ENCODE measurements at places on chromosomes 1 and 21.
A peak's percentile ranks its signal among the peaks of the same experiment; 100 is the strongest.

- DNase-seq = no peak
Measured at GRCh38 chr1:115450501-115451040, 112.5 kb upstream of the NGF start.

GRCh38 chr1:36790191-36790590 is 244.1 kb downstream of the GRIK3 start:
- no peak for DNase-seq

DNA sequence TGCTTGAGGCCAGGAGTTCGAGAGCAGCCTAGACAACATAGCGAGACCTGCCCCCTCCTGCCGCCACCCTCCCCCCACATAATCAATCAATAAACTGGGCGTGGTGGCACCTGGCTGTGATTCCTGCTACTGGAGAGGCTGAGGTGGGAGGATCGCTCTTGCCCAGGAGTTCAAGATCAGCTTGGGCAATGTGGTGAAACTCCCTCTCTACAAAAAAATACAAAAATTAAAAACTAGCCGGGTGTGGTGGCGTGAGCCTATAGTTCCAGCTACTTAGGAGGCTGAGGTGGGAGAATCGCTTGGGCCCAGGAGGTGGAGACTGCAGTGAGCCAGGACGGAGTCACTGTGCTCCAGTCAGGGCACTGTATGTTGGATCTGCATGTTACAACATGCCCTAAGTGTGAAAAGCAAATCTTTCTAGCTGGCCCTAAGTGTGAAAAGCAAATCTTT is 7.0 kb upstream of the MDM4 start:
- DNase-seq = no peak

GRCh38 chr1:110513511-110513910 is 5.5 kb downstream of the KCNA10 start:
- peak; percentile 3 for DNase-seq

GRCh38 chr21:17612023-17612564 is 607 bp downstream of the BTG3 start:
- peak; percentile 28 for DNase-seq

Measured in fibroblast of skin of right quadriceps (primary cell).